ENCODE measurements at places on chromosomes 6 and 20.

GRCh38 chr20:22268675-22269074 is 315.7 kb downstream of the FOXA2 start:
- no peak for DNase-seq

DNA sequence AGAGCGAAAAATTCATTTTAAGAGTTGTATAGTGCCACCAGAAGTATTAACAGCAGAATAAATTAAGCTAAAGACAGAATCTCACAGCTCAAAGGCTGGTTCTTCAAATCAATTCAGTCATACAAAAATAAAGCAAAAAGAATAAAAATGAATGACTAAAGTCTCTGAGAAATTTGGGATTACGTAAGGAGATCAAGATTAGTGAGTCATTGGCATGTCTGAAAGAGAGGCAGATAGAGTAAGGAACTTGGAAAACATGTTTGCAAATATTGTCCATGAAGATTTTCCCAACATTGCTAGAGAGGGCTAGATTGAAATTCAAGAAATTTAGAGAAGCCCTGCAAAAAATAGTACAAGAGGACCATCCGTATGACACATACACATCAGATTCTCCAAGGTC is 1413.9 kb upstream of the ADGRB3 start:
- DNase-seq, result no peak

GRCh38 chr6:156901309-156902019 is 124.3 kb downstream of the ARID1B start:
- no peak for DNase-seq

DNA sequence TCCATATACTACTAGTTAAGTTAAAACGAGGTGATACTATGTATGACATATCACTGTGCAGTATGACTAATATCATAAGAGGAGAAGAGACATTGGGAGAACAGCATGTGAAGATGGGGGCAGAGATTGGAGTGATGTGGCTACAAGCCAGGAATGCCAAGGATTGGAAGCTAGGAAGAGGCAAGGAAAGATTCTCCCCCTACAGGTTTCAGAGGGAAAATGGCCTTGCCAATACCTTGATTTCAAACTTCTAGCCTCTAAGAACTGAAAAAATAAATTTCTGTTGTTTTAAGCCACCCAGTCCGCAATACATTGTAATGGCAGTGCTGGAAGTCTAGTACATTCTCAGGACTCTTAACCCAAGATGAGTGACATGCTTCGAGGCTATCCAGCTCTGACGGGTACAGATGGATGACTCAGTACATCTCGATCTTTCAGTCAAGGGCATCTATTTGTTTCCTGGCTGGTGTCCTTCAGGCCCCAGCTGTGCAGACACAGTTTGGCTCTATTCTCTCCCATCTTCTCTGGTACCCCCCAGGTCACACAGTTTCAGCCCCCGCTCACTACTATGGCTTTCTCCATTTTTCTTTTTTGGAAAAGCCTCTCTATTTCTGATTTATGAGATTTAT is 55.5 kb upstream of the THEMIS start:
- DNase-seq, result no peak

DNA sequence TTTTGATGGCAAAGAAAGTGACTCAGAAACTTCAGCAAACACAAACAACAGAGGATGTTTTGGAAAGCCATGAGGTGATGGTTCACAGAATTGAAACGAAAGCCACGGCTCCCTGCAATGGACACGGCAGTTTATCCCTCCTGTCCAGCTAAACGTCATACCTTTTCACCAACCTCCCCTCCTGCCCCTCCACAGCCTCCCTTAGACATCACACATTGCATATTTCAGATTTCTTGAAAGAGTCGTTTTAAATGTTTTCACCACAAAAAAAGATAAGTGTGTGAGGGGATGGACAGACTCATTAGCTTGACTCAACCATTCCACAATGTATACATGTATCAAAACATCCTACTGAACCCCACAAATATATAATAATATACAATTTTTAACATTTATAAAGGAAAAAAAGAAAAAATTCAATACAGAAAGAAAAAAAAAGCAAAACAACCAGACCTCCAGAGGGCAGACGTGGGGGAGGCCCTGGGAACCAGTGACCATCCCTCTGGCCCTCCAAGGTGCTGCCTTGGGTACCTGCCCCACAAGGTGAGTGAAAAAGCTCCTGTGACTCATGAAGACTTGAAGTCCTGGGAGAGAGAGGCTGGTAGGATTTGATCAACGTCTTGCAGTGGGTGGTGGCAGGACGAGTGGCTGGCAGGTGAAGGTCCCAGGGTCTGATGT is 117.2 kb upstream of the THBS2 start:
- no peak for DNase-seq

DNA sequence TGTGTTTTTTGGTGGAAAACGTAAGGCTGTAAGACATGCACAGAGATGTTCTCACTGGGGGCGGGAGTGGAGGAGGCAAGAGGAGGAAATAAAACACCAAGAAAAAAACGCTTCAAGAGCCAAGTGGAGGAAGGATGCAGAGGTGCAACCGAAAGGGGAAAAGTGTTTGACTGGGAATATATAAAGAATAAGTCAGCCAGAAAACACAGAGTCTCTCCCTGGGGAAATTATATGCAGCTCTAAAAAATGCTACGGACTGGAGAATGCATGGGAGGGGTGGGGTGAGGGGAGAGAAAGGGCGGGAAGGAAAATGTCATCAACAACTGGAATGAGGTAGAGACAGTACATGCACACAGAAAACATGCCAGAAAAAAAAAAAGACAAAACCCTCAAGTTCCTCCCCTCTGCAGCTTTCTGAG is 133.5 kb downstream of the SCML4 start:
- DNase-seq, result no peak

- no peak for DNase-seq
These were observed 2.2 kb downstream of the TFAP2A start for GRCh38 chr6:10412461-10413261.

- DNase-seq, result no peak
These were observed 10.0 kb downstream of the AFDN start for GRCh38 chr6:167836721-167837120.

DNA sequence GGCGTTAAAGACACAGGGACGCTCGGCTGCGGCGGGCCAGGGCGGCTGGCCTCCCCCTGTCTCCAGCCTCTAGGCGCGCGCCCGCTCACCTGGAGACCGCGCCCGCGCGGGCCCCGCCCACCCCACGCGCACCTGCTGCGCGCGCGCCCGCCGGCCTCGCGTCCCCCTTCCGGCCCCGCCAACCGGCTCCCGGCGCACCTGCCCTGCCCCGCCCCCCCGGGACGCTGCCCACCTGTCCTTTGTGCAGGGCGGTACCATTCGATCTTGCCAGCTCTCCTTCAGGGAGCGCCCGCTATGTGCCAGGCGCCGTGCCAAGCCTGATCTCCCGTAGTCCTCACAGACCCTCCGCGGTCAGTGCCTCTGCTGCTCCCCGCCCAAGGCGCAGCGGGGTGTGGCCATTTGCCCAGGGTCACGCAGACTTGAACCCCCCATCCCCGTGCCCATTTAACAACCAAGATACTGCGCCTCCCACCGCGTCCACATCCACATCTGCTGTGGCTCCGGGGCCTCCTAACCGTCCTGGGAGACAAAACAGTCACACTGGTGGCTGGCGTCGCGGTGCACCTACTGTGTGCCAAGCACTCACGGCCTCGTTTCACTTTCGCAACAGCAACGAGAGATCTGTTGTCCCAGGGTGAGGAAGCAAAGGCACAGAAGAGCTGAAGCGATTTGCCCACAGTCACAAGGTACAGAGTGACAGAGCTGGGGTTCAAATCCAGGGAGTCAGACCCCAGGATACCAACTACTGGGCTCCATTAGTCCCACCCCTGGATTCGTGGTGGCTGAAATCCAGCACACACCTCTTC is 48.1 kb downstream of the NOL4L start:
- peak; percentile 50 for DNase-seq

DNA sequence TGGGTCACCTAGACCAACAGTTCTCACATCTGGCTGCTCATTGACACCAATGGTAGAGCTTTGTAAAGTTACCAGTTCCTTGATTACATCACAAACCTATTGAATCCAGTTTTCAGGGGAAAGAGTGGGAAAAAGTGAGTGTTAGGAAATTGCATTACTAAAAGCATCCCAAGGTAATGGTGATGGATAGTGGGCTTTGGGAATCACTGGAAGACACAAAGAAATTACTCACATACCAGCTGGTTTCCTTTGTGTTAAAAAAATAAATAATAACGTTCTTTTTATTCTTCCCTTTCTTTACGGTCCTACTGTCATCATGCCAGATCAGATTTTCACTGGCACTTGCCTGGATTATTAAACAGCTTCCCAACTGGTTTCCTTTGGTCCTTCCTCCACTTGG is 370.7 kb downstream of the RFPL4B start:
- DNase-seq, result no peak

GRCh38 chr20:16554766-16555543 is 18.3 kb downstream of the KIF16B start:
- DNase-seq, result no peak
